ENCODE measurements at places on chromosomes 7 and 10.

DNA sequence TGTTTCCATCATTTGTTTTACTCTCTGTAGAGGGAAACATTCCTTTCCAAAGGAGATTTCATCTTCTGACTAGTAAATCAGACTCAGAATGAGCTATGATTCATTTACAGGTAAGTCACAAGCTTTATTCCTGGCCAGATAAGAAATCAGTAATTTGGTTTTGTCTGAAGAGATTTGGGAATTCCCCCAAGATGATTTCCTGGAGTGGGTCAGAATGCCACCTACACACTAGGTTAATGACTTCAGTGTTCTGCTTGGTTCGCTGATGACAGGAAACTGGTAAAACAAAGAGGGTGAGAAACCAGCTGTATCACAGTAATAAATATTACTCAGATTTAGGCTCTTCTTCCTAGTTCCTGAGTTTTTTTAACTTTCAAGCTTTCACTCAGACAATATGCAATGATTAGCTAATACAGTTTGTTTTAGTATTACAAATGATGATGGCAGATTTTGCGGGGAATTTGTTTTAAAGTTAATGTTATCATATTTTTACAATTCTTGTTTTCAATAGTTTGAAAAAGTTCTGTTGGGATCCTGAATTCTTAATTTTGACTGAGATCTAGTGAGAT lies 8.3 kb upstream of the ASZ1 start:
- no peak for DNase-seq

DNA sequence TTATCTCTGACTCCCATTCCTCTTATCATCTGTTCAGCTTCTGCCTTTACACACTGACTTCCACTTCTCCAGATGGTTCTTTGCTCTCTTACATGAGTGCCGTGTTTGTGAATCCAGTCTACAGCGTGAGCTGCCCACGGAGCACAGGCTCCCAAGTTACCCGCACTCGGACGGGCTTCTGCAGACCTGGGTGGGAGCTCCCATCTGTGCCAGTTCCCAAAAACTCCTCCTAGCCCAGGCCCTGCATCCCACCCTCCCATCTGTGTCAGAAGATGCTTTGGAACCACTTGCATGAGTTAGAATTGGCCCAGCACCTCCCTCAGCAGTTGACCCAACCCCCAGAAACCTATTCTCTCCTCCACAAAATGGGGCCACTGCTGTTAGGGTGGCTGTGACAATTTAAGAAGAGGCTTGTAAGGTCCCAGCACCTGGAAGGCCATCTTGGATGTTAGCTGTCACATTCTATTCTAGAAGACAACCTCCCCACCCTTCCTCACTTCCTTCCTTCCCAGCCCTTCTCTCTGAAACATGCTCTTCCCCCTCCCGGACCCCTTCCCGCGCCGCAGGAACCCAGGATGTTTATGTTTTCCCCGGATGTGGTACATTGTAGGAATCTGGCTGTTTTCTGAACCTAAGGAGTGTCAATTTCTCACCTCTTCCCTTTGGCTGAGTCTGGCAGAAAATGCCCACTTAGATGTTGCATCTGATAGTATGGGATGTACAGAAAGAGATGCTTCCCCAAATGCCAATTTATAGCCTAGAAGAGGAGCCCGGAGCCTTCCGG lies 79.2 kb downstream of the CCDC3 start:
- DNase-seq, result no peak

DNA sequence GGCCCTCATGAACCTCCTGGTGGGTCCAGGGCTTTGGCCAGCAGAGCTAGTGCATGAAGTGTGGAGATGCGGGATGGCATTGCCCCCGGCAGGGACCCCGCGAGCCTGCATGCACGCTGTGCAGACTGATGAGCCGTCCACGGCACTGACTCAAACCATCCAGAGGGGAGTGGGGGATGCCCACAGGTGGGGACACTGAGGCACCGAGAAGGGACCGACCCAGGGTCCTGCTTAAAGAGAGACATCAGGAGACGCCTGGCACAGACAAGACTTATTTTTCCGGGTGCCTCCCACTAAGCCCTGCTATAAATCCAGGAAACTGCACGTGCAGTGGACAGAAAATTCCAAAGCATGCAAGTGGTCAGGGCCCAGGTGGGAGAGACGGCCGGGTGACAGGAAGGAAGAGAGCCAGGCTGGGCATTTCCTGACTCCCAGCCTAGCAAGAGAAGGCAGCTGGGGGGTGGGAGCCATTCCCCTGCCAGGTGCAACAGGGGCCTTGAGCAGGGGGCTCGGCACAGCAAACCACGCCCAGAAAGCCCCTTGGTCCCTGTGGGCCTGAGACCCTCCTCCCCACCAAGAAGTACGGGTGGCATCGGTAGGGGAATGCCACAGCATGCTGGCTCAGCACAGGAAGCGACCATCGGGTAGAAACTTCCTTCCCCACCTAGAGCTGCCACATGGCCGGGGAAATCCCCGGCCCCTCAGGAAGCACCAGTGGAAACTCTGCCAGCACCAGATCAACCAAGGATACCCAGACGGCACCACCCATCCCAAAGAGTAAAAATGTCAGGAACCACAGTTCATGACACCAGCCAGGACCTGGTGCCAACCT lies 91.5 kb downstream of the FOXL3 start:
- no peak for DNase-seq

DNA sequence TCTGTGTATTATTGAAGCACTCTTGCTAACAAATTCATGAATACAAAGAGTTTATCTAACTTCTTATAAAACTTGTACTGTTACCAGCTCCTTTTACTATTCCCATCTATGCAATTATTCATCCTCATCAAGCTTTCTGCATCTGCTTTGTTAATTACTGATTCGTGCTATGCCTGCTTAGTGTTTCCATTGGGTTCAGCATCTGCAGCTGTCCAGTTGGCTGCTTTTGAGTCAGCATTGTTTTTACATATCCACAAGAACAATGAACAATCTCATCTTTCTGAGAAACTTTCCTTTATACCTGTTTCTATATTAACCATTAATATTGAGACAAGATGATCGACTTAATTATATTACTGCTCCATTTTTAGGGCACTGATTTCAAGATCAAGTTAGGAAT lies 19.6 kb upstream of the ANLN start:
- DNase-seq, result no peak

DNA sequence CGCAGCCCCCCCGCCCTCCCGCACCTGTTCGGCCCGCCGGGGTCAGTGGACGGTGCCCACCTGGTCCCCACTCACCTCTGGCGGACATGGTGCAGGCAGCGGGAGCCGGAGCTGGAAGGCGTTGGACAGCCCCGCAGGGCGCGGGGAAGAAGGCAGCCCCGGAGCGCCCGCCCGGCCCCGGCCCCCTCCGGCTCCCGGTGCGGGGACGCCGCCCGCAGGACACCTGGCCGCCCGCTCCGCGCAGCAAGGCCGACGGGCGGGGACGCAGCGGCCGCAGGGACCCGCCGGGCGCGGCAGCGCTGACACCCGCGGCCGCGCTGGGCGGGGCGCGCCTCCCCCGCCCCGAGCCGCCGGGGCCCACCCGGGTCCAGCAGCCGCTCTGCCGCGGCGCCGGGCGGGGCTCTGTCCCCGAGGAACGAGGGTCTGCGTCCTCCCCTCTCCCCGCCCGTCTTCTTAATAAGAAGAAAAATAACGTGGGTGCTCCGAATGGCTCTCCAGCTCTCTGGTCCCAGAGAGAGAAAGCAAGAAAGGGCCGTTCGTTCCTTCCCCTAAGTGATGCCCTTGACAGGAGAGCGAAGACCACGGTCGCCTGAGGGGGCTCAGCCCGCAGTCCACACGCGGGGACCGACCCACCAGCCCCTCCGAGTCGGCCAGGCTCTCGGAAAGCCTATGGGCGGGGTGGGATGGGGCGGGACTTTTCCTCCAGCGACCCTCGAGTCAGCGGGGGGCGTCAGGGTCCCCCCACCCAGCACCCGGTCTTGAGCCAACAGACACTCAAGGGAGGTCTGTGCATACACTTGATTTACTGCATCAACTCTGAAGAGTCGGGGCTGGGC lies 53.4 kb upstream of the FHIP2A start:
- DNase-seq, result no peak

DNA sequence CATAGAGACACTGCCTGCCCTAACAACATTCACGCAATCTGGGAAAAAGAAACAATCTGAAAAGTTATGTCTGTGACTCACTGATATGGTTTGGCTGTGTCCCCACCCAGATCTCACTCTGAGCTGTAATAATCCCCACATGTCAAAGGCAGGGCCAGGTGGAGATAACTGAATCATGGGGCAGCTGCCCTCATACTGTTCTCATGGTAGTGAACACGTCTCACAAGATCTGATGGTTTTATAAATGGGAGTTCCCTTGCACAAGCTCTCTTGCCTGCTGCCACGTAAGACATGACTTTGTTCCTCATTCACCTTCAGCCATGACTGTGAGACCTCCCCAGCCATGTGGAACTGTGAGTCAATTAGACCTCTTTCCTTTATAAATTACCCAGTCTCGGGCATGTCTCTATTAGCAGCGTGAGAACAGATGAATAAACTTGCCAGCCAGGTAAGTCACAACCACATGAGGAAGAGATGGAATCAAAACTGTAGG lies 341.5 kb upstream of the AOAH start:
- no peak for DNase-seq

DNA sequence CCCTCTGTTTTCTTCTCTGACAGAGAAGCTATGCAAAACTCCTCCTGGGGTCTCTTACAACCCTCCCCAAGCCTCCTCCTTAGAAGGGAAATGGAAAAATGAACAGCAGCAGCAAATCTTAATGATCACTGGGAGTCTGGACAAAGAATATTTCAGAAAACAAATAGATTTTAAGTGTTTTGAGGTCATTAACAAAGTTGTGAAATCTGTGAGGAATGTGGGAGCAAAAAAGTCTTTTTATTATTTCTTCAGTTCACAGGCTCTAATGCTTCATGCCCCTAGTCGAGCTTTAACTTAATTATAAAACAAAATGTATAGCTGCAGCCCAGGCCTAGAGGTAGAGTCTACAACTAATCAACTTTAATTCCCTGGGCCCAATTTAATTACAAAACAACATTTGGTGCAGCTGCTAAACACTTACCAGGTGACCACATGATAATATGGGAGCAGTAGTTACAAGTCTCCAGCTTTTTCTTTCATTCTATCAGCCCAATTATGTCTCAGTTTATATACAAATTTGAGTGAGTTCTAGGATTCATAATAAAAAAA lies 293.2 kb downstream of the THSD7A start:
- DNase-seq, result no peak

DNA sequence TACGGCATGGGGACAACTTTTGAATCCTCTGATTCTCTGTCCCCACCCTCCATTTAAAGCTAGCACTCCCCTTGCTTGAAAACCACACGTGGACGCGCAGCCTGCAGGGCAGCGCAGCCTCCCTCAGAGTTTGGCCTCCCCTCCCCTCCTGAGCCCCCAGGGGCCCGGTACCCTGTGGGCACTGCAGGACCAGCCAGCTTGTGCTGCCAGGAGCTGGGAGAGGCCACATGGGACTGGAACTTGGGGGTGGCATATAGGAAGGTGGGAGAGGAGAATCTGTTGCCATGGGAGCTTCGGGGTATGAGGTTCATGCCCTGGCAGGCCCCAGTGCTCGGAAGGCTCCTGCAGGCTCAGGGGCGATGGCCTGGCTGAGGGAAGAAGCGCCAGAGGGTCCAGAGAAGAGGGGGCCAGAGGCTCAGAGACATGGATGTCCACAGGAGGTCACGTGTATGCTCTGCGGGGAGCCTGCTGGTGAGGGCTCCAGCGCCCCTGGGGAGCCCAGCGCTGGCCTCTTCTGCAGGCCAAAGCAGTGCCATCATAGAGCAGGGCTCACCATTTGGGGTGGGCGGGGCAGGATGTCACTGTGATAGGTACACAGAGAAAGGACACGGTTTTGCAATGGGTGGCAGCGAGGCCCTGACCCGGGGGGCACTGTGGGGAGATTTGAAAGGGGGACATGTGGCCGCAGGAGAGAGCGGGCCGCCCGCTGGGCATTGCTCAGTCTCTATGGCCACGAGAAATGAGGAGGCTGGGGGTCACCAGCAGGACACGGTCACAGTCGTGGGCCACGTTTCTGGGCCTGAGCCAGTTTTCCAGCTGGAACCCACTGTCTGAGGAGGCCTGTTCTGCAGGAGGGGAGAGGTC lies 64.2 kb downstream of the GLRX3 start:
- DNase-seq, result no peak

DNA sequence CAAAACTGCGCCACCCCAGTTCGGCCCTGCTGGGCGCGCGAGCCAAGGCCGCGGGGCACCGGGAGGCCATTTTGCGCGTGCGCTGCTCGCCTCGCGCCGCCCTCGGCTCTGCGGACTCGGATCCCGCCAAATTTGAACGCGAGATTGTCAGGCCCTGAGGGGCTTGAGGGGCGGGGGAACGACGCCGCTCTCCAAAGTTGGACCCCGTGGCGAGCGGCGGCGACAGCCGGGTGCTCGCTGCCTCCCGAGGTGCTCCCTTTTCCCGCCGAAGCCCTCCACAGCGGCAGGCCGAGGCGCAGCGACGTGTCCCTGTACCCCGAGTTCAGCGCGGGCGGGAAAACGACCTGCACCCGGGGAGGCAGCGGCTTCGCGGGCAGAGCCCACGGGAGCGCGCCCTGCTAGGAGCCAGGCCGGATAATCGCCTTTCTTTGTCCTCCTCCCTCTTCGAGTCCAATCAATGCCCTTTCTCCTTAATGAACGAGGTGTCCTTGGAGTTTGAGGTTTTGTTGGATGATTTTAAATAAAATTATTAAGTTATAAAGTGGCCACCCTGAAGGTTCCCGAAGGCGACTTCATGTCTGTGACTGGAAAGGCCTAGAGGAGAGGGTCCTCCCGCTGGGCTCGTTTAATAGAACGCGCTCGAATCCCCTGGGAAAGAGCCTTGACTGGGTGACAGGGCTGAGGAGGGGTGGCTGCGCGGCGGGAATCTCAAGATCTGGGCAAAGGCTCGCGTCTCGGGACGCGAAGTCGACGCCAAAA lies 10.7 kb upstream of the SPAG6 start:
- DNase-seq, result no peak

DNA sequence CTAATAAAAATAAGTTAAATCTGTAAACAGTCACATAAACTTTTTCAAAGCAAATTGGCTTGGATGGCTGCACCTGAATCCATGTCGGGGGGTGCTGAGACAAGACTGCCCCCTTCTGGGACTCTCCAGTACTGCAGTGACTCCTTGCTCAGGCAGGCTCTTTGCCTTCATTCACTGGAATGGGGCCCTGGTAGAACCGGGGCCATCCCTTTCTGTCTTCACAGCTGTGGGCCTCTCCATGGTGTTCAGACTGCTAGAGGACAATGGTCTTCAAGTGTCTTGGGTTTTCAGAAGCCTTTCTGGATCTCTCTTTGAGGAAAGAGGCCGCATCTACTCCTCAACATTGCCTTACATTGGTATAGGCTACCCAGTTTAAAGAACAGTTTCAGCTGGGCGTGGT lies 16.1 kb upstream of the IMPDH1 start:
- DNase-seq, result no peak

DNA sequence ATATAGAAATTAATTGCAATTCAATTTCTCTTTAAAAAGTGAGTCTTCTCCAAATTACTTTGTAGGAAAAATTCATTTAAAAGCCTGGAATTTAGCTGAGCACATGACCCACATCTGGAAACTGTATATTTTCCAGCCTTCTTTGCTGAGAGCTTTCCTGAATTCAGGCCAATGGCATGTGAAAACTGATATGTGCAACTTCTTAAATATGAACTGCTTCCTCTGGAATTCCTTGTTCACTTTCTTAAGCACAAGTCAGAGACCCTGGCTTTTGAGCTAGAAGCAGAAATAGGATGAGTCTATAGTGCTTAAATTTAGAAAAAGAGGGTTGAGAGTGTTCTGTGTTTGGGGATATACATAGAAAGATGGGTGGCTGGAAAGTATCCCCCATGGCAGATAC lies 365.1 kb upstream of the MTPN start:
- no peak for DNase-seq

GRCh38 chr7:138345567-138345966 lies 114.5 kb upstream of the TRIM24 start:
- no peak for DNase-seq
